Pancreas (tissue), 10 donors: ENCODE measurements at places on chromosomes 1 and 21. TPM values are rescaled to one million over a fixed set of nuclear protein-coding genes. Genes with fewer than 3 reads are reported as not detected.

DNA sequence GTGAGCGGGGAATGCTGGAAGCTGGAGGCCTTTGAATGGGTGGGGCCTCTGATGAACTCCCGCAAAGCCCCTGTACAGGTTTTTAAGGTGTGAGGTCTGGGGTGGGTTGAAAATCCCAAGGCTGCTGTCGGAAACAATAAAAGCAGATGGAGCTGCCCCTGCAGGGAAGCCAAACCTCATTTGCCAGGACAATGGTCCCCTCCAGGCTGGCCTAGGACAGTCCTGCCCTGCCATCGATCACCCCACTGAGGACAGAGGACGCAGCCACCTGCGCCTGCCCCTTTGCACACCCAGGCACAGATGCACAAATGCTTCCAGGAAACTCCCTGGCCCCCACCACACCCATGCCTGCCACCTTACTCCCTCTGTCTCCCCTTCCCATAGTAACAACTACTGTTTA lies 4.4 kb downstream of the DRAXIN start:
- DNase-seq: no peak

Gene LY9
- total RNA-seq: 0.20 TPM

Gene NIBAN1
- 72.0 TPM for total RNA-seq

GRCh38 chr21:44709426-44710293 lies 1.7 kb downstream of the TSPEAR start:
- peak; percentile 39 for DNase-seq

- DNase-seq: peak; percentile 36
These were observed 77.8 kb downstream of the BACH1 start for GRCh38 chr21:29376556-29376955.

Gene SPRR2F
- not detected for total RNA-seq

Gene BGLAP
- 1.7 TPM for total RNA-seq

DNA sequence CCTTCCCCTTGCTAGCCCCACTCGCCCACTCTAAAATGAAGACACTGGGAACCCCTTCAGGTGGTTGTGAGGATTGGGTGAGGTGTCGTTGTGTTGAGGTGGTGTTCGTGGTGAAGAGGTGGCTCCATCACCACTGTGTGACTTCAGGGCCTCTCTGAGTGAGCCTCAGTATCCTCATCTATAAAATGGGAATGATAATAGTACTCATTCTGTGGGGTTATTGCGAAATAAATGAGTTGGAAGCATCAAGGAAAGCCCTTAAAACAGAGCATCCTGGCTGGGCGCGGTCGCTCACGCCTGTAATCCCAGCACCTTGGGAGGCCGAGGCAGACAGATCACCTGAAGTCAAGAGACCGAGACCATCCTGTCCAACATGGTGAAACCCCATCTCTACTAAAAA lies 6.7 kb upstream of the MARCKSL1 start:
- DNase-seq: no peak

Gene LCE1A
- not detected for total RNA-seq

Gene OR2L5
- total RNA-seq: not detected

GRCh38 chr1:54273795-54274163 lies 73.8 kb downstream of the MRPL37 start:
- DNase-seq: no peak

DNA sequence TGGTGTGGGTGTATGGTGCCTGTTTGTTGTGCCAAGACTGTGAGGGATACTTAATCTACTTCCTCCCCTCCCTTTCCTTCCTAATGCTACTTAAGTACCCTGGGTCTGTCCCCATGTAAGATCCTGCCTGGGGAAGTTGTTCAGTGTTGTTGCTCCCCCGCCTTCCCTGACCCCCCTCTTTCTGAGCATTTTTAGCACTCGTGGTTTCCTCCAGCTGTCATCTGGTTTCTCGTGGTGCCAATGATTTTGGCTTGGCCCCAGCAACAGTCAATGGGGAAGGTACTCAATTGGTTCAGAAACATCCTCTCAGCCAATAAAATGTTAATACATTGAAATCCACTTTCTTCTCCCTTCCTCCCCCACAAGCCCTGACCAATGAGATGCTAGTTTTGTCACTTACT lies 8.0 kb upstream of the B4GALT3 start:
- DNase-seq: no peak

GRCh38 chr1:2856676-2857375 lies 55.3 kb upstream of the TTC34 start:
- DNase-seq: no peak

DNA sequence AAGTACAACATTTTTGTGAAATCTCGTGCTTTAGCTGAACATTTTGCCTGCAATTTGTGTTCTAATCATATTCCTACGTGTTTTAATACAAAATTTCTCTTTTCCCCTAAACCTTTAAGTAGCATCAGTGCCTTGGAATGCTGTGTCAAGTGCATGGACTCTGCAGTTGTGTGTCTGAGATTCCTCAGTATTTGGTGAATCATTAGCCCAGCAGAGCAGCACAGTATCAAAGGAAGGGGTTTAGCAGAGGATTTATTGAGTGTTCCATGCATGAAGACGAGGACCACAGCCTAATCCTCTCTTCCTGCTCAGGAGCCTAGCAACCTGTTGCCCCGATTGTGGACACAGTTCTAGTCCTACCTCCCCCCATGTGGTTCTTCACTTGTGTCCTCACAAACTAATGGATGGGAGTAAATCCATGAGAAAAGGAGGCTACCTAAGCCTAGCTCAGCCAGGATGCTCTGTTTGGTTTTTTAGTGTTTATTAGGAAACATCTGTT lies 29.3 kb upstream of the PCP4 start:
- no peak for DNase-seq

DNA sequence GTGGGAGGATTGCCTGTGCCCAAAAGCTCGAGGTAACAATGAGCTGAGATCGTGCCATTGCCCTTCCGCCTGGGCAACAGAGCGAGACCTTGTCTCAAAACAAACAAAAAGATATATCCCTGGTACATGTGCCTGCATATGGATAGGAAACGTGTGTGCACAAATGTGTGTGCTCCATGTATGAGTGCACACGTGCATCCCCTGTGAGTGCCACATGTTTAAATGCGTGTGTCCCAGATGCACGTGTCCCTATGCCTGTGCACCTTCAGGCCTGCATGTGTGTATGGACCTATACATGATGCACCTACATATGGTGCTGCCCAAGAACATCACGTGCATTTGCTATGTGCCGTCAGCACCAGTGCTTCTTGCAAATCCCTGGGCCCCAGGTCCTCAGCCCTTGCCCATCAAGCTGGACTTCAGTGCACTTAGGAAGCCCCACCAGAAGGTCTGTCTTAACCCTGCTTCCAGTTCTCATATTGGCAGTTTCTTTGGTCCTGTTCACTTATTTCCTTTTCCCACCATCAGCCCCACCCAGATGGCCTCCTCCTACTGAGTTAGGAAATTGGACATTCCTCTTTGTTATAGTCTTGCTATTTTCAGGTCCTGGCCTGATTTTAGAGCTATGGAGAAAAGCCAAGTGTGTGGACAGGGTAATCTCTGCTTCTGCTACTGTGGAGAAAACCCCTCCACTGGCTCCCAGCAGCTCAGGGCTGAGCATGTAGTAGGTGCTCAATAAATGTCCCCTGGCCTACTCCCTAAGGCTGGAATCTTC lies 15.4 kb downstream of the TIE1 start:
- no peak for DNase-seq

GRCh38 chr1:40860706-40861223 lies 1.4 kb downstream of the CITED4 start:
- peak; percentile 39 for DNase-seq

DNA sequence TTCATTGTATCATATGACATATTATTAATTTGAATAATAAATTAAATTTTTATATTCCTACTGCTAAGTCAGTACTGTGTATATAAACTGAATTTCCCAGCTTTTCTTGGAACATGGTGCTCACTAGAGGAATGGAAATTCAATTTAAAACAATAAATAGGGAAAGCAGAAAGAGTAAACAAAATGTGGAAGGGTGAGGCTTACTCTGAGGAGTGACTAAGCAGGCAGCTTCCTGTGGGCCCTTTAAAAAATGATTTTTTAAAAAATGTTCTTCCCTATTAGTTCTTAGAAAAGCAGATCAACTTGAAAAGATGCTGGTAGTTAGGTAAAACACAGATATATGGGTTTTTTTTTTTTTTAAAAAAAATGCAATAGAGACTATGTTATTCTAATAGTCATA lies 49.5 kb upstream of the S1PR1 start:
- no peak for DNase-seq

- DNase-seq: no peak
These were observed 3.7 kb downstream of the ENTREP3 start for GRCh38 chr1:155251566-155251965.

DNA sequence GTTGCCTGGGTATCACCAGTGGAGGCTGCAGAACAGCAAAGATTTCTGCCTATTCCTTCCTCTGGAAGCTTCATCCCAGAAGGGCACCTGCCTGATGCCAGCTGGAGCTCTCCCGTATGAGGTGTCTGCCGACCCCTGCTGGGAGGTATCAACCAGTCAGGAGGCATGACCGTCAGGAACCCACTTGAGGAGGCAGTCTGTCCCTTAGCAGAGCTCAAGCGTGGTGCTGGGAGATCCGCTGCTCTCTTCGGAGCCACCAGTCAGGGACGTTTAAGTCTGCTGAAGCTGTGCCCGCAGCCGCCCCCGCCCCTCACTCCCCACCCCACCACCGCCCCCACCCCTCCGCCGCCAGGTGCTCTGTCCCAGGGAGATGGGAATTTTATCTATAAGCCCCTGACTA lies 23.1 kb upstream of the HFM1 start:
- DNase-seq: no peak

- peak; percentile 67 for DNase-seq
These were observed 177.2 kb downstream of the PRDM16 start for GRCh38 chr1:3246251-3246650.

Gene IL12RB2
- total RNA-seq: 3.3 TPM

DNA sequence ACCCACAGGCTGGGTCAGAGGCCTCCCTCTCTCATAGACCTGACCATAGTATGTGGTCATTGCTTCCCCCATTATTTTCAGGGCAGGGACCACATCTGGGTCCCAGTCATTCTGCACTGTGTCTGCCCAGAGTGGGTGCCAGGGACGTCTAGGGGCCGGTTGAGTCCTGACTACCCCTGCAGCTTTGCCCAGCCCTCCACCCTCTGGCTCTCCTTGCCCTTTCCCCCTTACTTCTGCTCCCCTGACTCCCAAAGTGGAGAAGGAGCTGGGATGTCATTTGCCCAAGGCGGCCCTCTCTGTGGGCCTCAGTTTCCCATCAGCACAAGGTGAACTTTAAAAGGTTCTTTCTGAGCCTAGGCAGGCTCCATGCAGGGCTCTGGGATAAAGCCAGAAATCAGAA lies 4.3 kb upstream of the TTC22 start:
- DNase-seq: no peak

Gene KRTAP21-2
- total RNA-seq: not detected

Gene HSD3B1
- total RNA-seq: not detected

DNA sequence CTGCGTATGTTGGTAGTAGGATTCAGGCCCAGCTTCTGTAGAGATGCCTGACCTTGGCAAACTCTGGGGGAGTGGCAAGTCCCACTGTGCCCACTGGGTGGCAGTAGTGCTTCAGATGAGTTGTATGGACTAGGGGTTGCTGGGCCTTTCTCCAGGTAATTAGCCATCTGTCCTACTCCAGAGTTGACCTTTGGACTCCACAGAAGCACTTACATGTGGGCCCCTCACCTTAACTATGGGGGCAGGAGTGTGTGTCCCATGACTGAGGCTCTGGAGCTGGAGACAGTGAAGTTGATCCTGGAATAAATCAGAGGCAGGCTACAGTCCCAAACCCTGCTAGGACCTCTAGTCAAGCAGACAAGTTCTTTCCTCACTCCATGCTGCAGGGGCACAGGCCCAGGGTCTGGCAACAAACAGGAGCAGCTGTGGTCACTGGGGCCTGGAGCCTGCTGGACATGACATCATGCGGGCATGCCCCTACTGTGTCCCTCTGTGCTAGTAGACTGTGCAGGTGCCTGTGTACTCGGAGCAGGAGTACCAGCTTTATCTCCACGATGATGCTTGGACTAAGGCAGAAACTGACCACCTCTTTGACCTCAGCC lies 4.6 kb downstream of the DMAP1 start:
- peak; percentile 77 for DNase-seq

GRCh38 chr1:82264802-82265201 lies 464.1 kb downstream of the ADGRL2 start:
- no peak for DNase-seq

- no peak for DNase-seq
These were observed 275.3 kb upstream of the C1orf87 start for GRCh38 chr1:60348884-60349283.

GRCh38 chr21:33112681-33113080 lies 42.7 kb downstream of the OLIG1 start:
- DNase-seq: no peak

DNA sequence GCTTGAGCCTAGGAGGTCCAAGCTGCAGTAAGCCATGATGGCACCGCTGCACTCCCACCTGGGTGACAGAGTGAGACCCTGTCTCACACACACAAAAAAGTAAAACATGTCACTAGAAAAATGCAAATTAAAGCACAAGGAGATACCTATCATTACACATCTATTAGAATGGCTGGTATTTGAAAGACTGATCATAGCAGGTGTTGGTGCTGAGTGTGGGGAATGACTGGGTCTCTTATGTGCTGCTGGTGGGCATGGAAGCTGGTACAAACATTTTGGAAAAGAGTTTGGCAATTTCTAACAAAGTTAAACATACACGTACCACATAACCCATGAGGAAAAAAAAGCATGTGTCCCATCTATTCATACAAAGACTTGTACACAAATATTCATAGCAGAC lies 142.1 kb upstream of the ZBTB40 start:
- no peak for DNase-seq

Gene C1orf115
- 8.0 TPM for total RNA-seq

DNA sequence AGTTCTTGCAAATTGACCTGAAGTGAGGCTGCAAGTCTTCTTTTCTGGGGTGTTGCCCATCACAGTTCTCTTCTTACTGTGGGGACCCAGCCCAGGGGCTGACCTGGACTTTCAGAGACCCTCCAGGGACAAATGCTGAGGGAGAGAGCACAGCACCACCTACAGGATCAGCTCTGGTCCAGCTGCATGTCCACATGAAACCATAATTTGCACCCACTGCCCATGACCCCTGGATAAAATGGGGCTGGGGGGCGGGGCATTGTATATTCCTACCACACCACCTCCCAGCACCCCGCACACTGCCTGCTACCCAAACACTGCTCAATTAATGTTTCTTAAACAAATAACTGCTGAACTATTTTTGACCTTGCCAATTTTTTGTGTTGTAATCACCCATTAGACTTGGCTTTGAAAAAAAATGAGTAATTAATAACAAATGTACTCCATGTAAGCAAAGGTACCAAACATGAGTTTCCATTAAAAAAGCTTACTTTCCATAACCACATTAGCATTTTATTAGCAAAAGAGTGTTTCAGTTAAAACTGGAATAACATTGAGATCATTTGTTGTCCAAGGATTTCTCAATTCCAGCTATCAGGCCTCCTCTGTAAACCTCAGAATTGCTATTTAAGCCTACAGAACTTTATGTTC lies 168.0 kb upstream of the RAB4A start:
- no peak for DNase-seq

GRCh38 chr21:14479241-14479786 lies 66.8 kb downstream of the SAMSN1 start:
- DNase-seq: no peak
